ENCODE measurements at places on chromosomes 13 and 19. TPM values are rescaled to one million over a fixed set of nuclear protein-coding genes. Genes with fewer than 3 reads are reported as not detected.

Gene MIA
- total RNA-seq: 4.0 TPM

Gene SYNE4
- total RNA-seq: 0.67 TPM

GRCh38 chr19:21604351-21604926 lies 99.0 kb downstream of the ZNF429 start:
- no peaks in the 10 kb centered on the region for H3K36me3 ChIP-seq
- peak overlapping the region; percentile 30 for H3K27ac ChIP-seq
- no peak for DNase-seq

Gene C19orf85
- not detected for total RNA-seq

GRCh38 chr13:113724780-113725315 lies 34.2 kb upstream of the TMEM255B start:
- H3K4me3 ChIP-seq: peak overlapping the region; percentile 51
- H3K4me1 ChIP-seq: no peaks in the 10 kb centered on the region
- DNase-seq: peak; percentile 83
- no peaks in the 10 kb centered on the region for H3K36me3 ChIP-seq
- H3K27ac ChIP-seq: peak overlapping the region; percentile 73
- no peaks in the 10 kb centered on the region for H3K27me3 ChIP-seq

Gene SLC25A41
- total RNA-seq: not detected

DNA sequence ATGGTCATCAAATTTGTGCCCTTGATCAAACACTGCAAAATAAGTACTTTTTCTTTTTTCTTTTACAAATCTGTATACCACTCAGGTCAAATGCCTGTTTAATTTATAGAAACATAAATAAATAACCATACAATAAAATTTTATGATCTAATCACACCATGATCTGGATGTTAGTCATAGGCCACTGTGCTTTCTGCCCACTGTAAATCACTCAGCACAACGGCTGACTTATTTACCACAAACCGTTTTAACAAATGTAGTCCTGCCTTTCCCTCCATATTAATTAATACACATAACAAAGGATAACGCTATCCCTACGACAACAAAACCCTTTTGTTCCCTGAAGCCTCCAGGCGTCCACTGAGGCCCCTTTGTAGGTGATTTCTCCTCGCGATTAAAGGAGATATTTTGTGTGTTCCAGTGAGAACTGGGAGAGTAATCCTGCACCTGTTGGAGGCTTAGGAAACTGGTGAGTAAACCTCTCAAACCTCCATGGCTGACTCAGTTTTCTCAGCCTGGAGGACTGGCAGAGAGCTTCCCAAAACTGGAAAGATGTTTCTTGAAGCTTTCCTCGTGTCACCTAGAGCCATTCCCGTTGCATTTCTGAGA lies 477.1 kb upstream of the SGCG start:
- H3K4me1 ChIP-seq: no peaks in the 10 kb centered on the region
- no peak overlapping the region for H3K4me3 ChIP-seq
- H3K36me3 ChIP-seq: no peaks in the 10 kb centered on the region
- no peaks in the 10 kb centered on the region for H3K27me3 ChIP-seq
- H3K27ac ChIP-seq: no peak overlapping the region

DNA sequence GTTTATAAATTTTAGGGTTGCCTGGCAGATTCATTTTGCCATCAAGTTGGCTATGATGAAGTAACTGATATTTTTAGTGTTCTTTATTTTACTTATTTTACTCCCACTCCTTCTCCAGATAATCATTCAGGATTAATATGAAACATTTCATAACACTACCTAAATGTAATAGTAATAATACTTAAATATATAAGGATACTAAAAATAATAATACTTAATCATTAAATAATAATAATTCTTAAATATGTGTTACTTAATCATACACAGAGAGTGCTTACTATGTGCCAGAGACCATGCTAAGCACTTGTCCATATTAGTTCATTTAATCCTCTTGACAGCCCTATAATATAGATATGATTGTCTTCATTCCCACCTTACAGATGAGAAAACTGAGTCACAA lies 23.0 kb upstream of the OXGR1 start:
- H3K27ac ChIP-seq: no peak overlapping the region
- peaks cover 6% of the 10 kb centered on the region for H3K4me1 ChIP-seq
- DNase-seq: no peak
- H3K27me3 ChIP-seq: no peaks in the 10 kb centered on the region
- no peak overlapping the region for H3K4me3 ChIP-seq

DNA sequence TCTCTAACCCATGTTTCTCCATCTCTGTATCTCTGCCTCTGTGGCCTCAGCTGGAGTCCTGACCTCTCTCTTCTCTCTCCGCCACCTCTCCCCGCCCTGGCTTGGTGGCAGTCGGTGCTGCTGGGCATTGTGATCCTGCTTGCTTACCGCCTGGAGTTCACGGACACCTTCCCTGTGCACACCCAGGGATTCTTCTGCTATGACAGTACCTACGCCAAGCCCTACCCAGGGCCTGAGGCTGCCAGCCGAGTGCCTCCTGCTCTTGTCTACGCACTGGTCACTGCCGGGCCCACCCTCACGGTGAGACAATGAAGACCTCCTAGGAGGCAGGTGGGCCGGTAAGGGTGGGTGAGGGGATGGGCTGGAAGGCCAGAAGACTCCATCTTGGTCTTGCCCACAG lies 4.2 kb downstream of the PLPPR2 start:
- no peaks in the 10 kb centered on the region for H3K27me3 ChIP-seq
- H3K27ac ChIP-seq: no peak overlapping the region
- H3K4me3 ChIP-seq: no peak overlapping the region
- no peaks in the 10 kb centered on the region for H3K36me3 ChIP-seq

GRCh38 chr13:30009411-30009810 lies 159.0 kb upstream of the UBL3 start:
- no peak for DNase-seq
- no peaks in the 10 kb centered on the region for H3K4me1 ChIP-seq
- H3K4me3 ChIP-seq: no peak overlapping the region
- H3K36me3 ChIP-seq: no peaks in the 10 kb centered on the region
- H3K27ac ChIP-seq: no peak overlapping the region

- H3K27ac ChIP-seq: peak overlapping the region; percentile 97
- peaks cover 42% of the 10 kb centered on the region for H3K36me3 ChIP-seq
- H3K27me3 ChIP-seq: no peaks in the 10 kb centered on the region
- no peak for DNase-seq
These were observed 512 bp downstream of the RPS19 start for GRCh38 chr19:41860419-41861115.

Gene LMTK3
- total RNA-seq: 8.2 TPM

- H3K36me3 ChIP-seq: no peaks in the 10 kb centered on the region
- no peak overlapping the region for H3K27ac ChIP-seq
- H3K27me3 ChIP-seq: no peaks in the 10 kb centered on the region
- no peak overlapping the region for H3K4me3 ChIP-seq
- no peaks in the 10 kb centered on the region for H3K4me1 ChIP-seq
These were observed 691.9 kb downstream of the UQCRFS1 start for GRCh38 chr19:28520998-28521568.

Gene CCDC169
- not detected for total RNA-seq

GRCh38 chr19:55646889-55647731 lies 902 bp upstream of the CCDC106 start:
- peak overlapping the region; percentile 78 for H3K4me3 ChIP-seq
- peak; percentile 74 for DNase-seq
- H3K36me3 ChIP-seq: no peaks in the 10 kb centered on the region
- H3K27me3 ChIP-seq: no peaks in the 10 kb centered on the region
- H3K27ac ChIP-seq: peak overlapping the region; percentile 80

GRCh38 chr13:70666883-70667556 lies 558.8 kb upstream of the KLHL1 start:
- no peak overlapping the region for H3K27ac ChIP-seq
- H3K4me1 ChIP-seq: no peaks in the 10 kb centered on the region
- no peak for DNase-seq

GRCh38 chr13:46126056-46126455 lies 21.2 kb upstream of the CPB2 start:
- no peaks in the 10 kb centered on the region for H3K27me3 ChIP-seq
- no peak overlapping the region for H3K27ac ChIP-seq
- H3K4me3 ChIP-seq: no peak overlapping the region
- peaks cover 15% of the 10 kb centered on the region for H3K36me3 ChIP-seq
- no peaks in the 10 kb centered on the region for H3K4me1 ChIP-seq
- no peak for DNase-seq

DNA sequence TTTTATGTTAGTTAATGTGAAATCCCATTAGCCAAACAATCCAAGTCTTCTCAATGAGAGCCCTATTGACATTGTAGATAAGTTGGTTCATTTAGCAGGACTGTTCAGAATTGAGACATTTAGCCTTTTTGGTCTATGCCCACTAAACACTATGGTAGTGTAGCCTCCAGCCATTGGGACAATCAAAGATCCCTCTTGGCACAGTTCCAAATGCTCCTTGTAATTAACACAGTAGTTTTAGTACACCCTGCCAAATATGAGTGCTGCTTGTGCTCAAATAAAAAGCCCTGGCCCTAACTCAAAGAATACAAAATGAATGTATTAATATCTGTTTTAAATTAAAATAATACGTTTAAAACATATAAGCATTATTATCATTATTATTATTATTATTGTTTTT lies 15.4 kb upstream of the FAM216B start:
- DNase-seq: no peak
- H3K36me3 ChIP-seq: no peaks in the 10 kb centered on the region
- no peaks in the 10 kb centered on the region for H3K27me3 ChIP-seq
- no peak overlapping the region for H3K27ac ChIP-seq
- no peaks in the 10 kb centered on the region for H3K4me1 ChIP-seq

GRCh38 chr19:418761-419671 lies 10.1 kb upstream of the C2CD4C start:
- no peak for DNase-seq
- no peak overlapping the region for H3K4me3 ChIP-seq
- no peaks in the 10 kb centered on the region for H3K27me3 ChIP-seq
- H3K36me3 ChIP-seq: no peaks in the 10 kb centered on the region
- H3K4me1 ChIP-seq: no peaks in the 10 kb centered on the region
- H3K27ac ChIP-seq: no peak overlapping the region

DNA sequence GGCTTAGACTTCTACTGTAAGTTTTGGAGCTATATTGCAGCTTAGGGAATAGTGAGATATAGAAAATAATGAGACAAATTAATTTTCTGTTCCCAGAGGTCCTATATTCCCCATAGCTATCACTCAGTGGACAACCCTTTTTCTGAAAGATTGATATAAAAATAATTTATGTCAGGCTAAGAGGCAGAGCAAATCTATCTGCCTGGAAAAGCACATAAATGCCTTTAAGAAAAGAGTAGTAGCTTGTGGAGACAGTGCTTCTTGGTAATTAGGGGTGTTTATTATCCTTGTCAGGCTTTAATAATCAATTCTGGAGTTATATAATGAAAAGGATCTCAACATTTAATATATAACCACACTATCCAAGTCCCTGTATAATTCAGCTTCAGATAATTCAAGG lies 1162.8 kb upstream of the PCDH20 start:
- no peaks in the 10 kb centered on the region for H3K36me3 ChIP-seq
- H3K27ac ChIP-seq: no peak overlapping the region
- no peaks in the 10 kb centered on the region for H3K27me3 ChIP-seq
- no peak for DNase-seq
- H3K4me1 ChIP-seq: no peaks in the 10 kb centered on the region
- H3K4me3 ChIP-seq: no peak overlapping the region

DNA sequence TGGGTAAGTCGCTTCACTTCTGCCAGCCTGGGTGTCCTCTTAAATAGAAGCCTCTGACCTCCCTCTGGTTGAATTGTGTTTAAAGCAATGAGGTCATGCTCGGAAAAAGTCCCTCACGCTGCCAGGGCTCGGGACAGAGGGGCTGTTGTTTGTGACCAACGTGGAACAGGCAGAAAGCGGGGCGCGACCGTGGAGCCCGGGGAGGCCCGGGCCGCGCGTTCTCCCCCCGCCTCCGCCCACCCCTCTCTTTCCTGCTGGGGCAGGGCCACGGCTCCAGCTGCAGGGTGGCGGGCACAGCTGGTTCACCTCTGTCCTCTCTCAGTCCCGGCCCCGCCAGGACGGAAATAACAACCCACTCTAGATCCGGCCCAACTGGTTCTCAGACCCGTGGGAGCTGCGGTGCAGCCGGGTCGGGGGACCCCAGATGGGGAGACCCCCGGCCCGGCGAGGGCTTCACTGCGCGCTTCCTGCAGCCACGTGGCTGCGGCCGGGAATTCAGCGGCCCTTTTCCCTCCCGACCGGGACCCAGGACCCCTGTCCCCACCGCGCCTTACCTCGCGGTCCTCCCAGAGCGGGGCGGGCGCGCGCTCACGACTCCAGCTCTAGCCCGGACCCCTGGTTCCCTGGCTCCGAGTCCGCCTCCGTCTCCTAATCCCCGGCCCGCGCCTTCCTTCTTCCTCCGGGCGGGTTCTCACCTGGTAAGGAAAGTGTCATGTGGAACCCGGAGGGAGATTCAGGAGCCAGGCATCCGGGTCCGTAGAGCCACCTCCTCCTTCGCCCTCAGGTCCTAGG lies 1.9 kb downstream of the CDC42EP5 start:
- H3K4me1 ChIP-seq: no peaks in the 10 kb centered on the region
- H3K27me3 ChIP-seq: no peaks in the 10 kb centered on the region
- H3K4me3 ChIP-seq: peak overlapping the region; percentile 35
- DNase-seq: peak; percentile 77
- H3K36me3 ChIP-seq: no peaks in the 10 kb centered on the region
- peak overlapping the region; percentile 99 for H3K27ac ChIP-seq

DNA sequence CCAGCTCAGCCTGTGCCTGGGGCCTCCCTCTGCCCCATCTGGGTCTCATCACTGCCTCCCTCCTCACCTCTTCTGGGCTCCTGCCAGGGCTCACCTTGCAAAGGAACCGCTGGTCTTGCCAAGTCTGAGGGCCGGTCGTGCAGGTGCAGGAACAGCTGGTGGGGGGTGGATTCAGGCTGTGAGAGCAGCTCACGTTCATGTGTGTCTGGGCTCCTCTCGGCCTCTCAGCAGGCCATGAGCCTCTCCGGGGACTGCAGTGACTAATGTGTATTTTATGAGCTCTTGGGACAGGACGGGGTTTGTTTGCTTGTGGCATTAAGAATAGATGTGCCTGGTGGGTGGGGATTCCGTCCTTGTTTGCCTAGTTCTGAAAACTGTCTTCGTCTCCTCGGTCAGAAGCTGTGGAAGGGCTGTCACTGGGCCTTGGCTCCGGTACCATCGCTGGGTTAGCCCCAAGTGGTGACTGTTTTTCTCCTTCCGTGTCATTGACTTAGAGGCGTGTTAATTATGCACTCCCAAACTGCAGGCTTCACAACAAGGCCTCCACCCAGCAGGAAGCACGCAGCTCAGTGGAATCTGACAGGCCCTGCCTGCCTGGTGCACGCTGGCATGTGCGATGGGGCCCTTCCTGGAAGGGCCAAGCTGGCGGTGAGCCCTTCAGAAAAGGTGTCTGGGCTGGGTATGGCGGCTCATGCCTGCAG lies 77.6 kb downstream of the KDM4B start:
- peaks cover 48% of the 10 kb centered on the region for H3K36me3 ChIP-seq
- H3K27ac ChIP-seq: no peak overlapping the region
- peak; percentile 70 for DNase-seq
- H3K27me3 ChIP-seq: no peaks in the 10 kb centered on the region
- no peak overlapping the region for H3K4me3 ChIP-seq

Gene HSD17B14
- 2.8 TPM for total RNA-seq

- H3K27ac ChIP-seq: no peak overlapping the region
- H3K4me1 ChIP-seq: no peaks in the 10 kb centered on the region
- H3K27me3 ChIP-seq: no peaks in the 10 kb centered on the region
These were observed 52.9 kb upstream of the GPR12 start for GRCh38 chr13:26813321-26813979.
